ENCODE measurements at places on chromosomes 2 and 18. TPM values are rescaled to one million over a fixed set of nuclear protein-coding genes. Genes with fewer than 3 reads are reported as not detected.

DNA sequence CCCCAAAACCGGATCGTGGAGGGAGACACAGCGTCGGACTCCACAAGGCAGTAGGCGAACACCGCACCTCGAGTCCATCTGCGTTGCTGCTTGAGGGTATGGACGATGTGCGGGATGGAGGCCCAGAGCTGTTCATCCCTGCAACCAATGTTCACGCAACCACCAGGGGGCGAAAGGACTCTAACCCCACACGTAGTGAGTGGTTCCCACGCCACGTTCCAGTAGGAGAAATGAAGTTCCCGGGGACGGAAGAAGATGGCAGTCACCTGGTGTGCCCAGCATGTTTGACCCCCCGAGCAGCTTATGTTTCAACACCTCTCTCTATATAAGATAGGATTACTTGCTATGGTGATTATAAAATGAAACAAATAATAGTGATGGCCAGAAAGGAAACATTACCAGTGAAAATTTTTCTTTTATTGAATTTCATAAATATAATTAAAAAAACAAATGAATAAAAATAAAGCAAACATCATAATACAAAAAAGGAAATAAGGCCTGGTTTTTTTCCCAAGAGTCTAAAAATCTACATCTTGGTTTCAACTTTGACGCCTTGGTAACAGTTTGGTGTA is 184.3 kb downstream of the SH3BP4 start:
- H3K36me3 ChIP-seq: no peaks in the 10 kb centered on the region
- H3K4me1 ChIP-seq: no peaks in the 10 kb centered on the region
- no peak overlapping the region for H3K4me3 ChIP-seq
- no peaks in the 10 kb centered on the region for H3K27me3 ChIP-seq

- no peaks in the 10 kb centered on the region for H3K4me1 ChIP-seq
- DNase-seq: no peak
- no peak overlapping the region for H3K4me3 ChIP-seq
- no peak overlapping the region for H3K27ac ChIP-seq
- H3K27me3 ChIP-seq: no peaks in the 10 kb centered on the region
Observed at GRCh38 chr2:204234879-204235278, 298.3 kb downstream of the ICOS start.

DNA sequence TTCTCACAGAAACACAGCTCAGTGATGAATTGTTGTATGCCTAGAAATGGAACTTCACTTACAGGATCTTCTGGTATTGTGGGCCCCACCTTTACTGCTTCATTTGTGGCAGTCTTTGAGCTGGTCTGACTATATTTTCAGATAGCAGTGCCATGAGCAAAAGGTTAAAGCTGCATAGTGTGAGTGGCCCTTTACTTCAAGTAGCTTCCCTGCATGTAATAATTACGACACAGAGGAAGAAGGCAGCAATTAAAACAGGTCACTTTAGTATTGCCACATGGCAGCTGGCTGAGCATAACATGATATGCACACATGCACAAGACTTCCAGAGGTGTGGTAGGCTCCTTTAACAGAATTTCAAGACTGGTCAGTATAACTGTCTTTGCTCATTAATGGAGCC is 426.3 kb upstream of the ZEB2 start:
- no peak overlapping the region for H3K27ac ChIP-seq
- H3K36me3 ChIP-seq: no peaks in the 10 kb centered on the region
- no peaks in the 10 kb centered on the region for H3K4me1 ChIP-seq
- no peak overlapping the region for H3K4me3 ChIP-seq

DNA sequence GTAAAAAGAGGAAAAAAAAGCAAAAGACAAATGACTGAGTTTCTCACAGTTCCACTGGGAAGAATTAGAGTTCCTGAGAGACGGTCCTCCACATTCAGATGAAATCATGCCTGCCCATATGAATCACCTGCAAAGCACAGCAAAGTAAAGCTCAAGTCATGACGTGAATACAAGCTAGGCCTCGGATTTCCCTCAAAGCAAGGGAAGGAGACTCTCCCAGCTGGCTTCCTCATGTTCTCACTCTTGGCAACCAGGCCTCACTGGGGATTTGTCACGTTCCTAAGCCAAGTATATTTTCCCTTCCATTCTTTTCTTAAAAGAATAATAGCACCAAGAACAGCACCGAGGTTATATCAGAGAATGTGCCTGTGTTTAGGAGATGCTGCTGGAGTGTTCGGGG is 47.0 kb downstream of the CYP27C1 start:
- DNase-seq: no peak
- peak overlapping the region; percentile 38 for H3K27ac ChIP-seq
- H3K4me1 ChIP-seq: no peaks in the 10 kb centered on the region
- no peaks in the 10 kb centered on the region for H3K36me3 ChIP-seq

GRCh38 chr2:39247512-39248043 is 3.8 kb upstream of the CDKL4 start:
- no peaks in the 10 kb centered on the region for H3K4me1 ChIP-seq
- no peak overlapping the region for H3K27ac ChIP-seq
- no peaks in the 10 kb centered on the region for H3K27me3 ChIP-seq

DNA sequence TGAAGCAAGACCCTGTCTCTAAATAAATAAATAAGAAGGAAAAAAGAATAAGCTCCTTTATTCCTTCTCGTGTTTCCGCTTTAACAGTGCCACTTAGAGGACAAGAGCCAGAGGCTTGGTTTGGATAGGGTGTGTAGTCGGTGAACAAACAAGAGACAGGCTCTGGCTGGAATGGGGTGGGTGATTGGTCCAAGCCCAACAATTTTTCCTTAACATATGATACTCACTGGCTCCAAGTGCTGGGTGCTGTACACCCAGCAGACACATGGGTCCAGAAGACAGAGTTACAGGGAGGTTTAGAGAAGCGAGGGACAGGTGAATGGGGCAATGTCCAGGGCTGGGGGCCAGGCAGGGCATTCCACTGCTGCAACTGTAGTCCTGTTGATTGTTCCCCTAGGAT is 77.8 kb downstream of the NCAPH start:
- no peaks in the 10 kb centered on the region for H3K4me1 ChIP-seq
- H3K4me3 ChIP-seq: peak overlapping the region; percentile 62
- peak overlapping the region; percentile 75 for H3K27ac ChIP-seq
- no peaks in the 10 kb centered on the region for H3K27me3 ChIP-seq

DNA sequence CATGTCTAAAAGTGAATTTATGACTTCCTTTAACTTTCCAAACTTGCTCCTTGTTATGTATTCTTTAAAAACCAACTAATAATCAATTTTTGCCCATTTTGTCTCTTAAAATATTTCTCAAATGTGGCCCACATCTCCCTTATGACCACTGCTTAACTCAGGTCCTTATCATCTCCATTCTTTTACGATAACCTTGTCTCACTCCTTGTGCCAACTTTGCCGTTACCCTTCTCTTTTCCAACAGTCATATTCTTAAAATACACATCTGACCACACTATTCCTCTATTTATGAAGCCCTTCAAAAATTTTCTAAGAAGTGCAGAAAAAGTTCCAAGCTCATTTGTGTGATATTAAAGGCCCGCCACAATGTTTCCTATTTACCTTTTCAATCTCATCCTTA is 47.8 kb downstream of the PPP1R1C start:
- H3K4me3 ChIP-seq: no peak overlapping the region
- H3K4me1 ChIP-seq: no peaks in the 10 kb centered on the region
- H3K27ac ChIP-seq: no peak overlapping the region
- no peaks in the 10 kb centered on the region for H3K36me3 ChIP-seq
- no peaks in the 10 kb centered on the region for H3K27me3 ChIP-seq

GRCh38 chr2:214750529-214750928 is 59.0 kb downstream of the BARD1 start:
- H3K36me3 ChIP-seq: no peaks in the 10 kb centered on the region
- no peak overlapping the region for H3K27ac ChIP-seq
- DNase-seq: no peak

DNA sequence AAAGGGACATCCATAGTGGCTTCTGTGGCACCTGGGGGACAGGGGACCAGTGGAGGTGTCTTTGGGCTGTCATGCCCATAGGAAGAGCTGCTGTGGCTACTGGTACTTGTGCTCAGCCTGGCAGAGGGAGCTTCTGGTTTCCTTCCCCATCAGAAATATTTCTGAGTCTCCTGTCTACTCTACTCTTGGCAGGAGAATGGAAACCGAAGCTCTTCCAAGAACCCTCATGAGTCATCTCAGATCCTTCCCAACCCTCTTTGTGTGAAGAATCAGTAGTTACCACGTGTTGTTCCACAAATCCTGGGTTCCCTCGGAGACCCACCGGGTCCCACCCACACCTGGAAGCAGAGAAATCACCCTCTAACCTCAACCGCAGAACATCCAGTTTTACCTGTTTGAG is 234.9 kb downstream of the FHOD3 start:
- no peaks in the 10 kb centered on the region for H3K4me1 ChIP-seq
- no peaks in the 10 kb centered on the region for H3K27me3 ChIP-seq
- DNase-seq: peak; percentile 60
- H3K27ac ChIP-seq: peak overlapping the region; percentile 40
- H3K36me3 ChIP-seq: no peaks in the 10 kb centered on the region
- no peak overlapping the region for H3K4me3 ChIP-seq

GRCh38 chr2:150554046-150554445 is 66.6 kb upstream of the RND3 start:
- no peak overlapping the region for H3K4me3 ChIP-seq
- H3K27me3 ChIP-seq: no peaks in the 10 kb centered on the region
- no peak overlapping the region for H3K27ac ChIP-seq
- no peak for DNase-seq
- no peaks in the 10 kb centered on the region for H3K36me3 ChIP-seq
- H3K4me1 ChIP-seq: no peaks in the 10 kb centered on the region

DNA sequence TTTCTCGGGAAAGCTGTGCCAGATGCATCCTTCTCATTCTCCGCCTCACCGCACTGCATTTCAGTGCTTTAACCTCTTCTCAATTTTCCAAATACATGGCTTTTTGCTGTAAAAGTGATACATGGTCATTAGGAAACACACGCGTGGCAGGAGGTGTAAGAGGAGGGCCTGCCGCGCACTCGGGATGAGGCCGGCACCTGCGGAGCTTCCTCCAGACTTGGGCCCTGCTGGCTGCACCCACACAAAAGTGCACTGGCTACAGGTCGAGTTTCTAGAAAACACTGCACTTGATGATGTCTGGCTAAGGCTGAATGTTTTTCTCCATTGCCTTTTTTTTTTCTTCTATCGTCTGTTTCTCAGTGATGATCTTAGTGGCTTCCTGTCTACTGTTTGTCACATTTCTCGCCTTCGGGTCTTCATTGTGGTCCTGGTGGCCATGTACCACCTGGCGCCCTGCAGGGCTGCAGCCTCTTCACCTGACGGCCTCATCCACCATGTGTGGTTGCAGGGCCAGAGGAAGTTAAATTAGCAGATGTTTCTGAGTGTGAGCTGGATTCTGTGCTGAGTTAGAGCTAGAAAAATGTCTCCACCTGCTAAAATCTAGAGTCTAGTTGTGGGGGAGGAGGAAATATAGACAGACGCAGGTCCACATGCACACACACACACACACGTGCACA is 7.6 kb downstream of the KCNG2 start:
- peaks cover 13% of the 10 kb centered on the region for H3K27me3 ChIP-seq
- DNase-seq: peak; percentile 19
- H3K4me3 ChIP-seq: no peak overlapping the region
- H3K36me3 ChIP-seq: no peaks in the 10 kb centered on the region
- no peak overlapping the region for H3K27ac ChIP-seq

- H3K4me3 ChIP-seq: no peak overlapping the region
- H3K27me3 ChIP-seq: no peaks in the 10 kb centered on the region
- no peak overlapping the region for H3K27ac ChIP-seq
- no peaks in the 10 kb centered on the region for H3K4me1 ChIP-seq
- no peaks in the 10 kb centered on the region for H3K36me3 ChIP-seq
Observed at GRCh38 chr2:198483051-198483450, 678.7 kb downstream of the PLCL1 start.

DNA sequence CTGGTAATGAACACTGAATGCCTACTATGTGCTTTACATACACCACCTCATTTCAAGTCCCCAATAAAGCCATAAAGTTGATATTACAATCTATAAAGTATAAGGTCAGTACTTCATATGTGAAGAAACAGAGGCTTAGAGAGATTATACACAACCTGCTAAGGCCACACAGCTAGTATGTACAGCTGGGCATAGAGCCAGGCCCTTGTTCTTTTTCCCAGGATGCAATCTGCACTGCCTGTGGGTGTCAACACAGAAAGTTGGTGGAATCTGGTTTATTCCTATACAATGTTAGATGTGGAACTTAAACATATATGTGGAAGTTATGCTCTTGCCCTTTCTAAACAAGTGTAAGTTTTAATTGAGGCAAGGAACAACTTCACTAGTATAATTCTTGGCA is 32.8 kb downstream of the INSIG2 start:
- peaks cover 5% of the 10 kb centered on the region for H3K4me1 ChIP-seq
- DNase-seq: no peak
- no peaks in the 10 kb centered on the region for H3K27me3 ChIP-seq
- no peaks in the 10 kb centered on the region for H3K36me3 ChIP-seq
- no peak overlapping the region for H3K4me3 ChIP-seq
- H3K27ac ChIP-seq: no peak overlapping the region

DNA sequence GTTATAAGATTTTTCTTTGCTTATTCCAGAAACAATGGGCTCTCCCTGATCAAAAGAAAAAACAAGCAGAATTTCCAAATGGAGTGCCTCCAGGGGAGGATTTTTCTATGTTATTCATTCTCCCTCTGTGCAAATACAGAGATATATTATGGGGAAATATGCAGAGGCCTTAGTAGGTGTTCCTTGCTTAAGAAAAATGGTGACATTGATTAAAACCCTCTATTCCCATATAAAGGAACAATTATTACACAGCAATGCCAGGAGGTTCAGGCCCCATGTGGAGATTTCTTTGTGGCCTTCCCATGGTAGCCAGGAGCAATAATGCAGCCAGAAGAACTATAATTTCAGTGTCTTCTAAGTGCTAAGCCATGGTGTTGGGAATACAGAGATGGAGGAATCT is 255.9 kb upstream of the CXCR4 start:
- no peaks in the 10 kb centered on the region for H3K4me1 ChIP-seq
- DNase-seq: no peak
- H3K27ac ChIP-seq: no peak overlapping the region
- no peak overlapping the region for H3K4me3 ChIP-seq

- peak overlapping the region; percentile 93 for H3K27ac ChIP-seq
- peak overlapping the region; percentile 90 for H3K4me3 ChIP-seq
- H3K36me3 ChIP-seq: no peaks in the 10 kb centered on the region
- no peaks in the 10 kb centered on the region for H3K4me1 ChIP-seq
- DNase-seq: no peak
Observed at GRCh38 chr2:101306410-101306809, 2.1 kb downstream of the RNF149 start.

GRCh38 chr2:231321556-231322334 is 73.8 kb upstream of the B3GNT7 start:
- no peaks in the 10 kb centered on the region for H3K36me3 ChIP-seq
- H3K4me3 ChIP-seq: no peak overlapping the region
- H3K27me3 ChIP-seq: no peaks in the 10 kb centered on the region
- H3K4me1 ChIP-seq: no peaks in the 10 kb centered on the region

DNA sequence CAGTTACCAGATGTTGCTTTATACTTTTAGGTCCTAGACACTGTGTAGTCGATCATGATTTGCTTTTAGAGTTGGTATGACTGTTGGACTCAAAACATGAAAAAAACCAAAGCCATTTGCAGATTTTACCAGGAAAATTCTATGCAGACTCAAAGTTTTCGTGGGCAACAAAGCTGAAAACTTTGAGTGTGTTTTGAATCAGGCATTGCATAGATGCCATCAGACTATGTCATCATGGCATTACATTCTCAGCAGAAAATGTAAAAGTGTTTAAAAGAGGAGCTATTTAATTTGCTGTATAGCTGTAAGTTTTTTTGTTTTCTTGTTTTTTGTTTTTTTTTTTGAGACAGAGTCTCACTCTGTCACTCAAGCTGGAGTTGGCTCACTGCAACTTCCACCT is 43.5 kb upstream of the ELAC1 start:
- H3K27ac ChIP-seq: no peak overlapping the region
- H3K4me3 ChIP-seq: no peak overlapping the region
- H3K36me3 ChIP-seq: peaks cover 3% of the 10 kb centered on the region
- no peaks in the 10 kb centered on the region for H3K4me1 ChIP-seq
- H3K27me3 ChIP-seq: no peaks in the 10 kb centered on the region

Gene SNED1
- total RNA-seq: 35.2 TPM

Gene CCL20
- total RNA-seq: 6.7 TPM

Gene TNFAIP6
- 12.5 TPM for total RNA-seq

Gene FEV
- total RNA-seq: not detected

Gene MATN3
- total RNA-seq: 2.9 TPM

Gene GKN2
- not detected for total RNA-seq

Measured in breast epithelium (tissue), 4 donors.